AG04450 (cell line): ENCODE measurements at places on chromosomes 6 and 20.

DNA sequence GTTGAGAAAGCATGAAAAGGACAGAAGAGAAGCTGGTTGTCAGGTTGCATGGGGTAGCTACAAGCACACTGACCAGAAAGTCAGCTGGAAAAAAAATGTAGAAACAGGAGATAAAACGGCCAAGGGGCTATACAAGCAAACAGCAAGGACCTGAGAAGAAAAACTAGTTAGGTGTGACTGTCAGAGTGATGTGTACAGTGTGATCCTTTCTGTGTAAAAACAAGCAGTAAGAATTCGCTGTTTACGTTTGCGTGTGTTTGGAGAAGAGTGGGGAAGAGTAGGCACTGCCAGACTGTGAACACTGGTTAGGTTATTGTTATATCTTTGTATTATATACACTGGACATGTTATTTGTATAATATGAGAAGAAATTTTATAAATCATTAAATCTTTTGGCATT is 28.1 kb downstream of the PTPN1 start:
- no peak for DNase-seq

DNA sequence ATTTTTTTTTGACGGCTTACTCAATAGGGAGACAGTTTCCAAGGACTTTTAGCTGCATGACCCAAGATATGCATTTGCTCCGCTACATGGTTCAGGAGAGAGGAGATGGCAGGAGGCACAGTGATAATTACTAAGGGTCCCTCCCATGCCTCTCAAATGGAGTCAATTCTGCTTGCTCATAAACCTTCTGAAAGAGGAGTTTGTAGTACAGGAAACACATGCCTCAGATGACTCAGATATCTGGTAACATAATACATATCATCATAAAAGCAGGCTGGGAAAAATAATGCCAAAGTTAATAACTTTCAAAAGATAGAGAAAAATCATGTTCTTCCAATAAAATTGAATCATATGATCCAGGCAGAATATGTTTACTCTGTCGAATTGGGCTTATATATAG is 97.6 kb upstream of the DEFB112 start:
- DNase-seq, result no peak

DNA sequence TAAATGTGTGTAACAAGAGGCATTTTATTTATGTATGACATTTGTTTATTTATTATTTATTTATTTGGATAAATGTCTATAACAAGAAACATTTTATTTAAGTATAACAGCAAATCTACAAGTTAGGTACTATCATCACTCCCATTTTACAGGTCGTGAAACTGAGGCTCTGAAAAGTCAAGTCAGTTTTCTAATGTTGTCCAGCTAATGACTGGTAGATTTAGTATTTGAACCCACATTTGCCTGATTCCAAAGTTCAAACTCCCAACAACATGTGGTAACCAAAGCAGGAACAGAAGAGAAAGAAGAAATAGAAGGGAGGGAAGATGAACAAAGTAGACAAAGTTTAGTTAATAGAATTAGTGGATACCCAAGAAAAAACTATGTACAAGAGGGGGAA is 32.9 kb downstream of the BCAS1 start:
- no peak for DNase-seq

DNA sequence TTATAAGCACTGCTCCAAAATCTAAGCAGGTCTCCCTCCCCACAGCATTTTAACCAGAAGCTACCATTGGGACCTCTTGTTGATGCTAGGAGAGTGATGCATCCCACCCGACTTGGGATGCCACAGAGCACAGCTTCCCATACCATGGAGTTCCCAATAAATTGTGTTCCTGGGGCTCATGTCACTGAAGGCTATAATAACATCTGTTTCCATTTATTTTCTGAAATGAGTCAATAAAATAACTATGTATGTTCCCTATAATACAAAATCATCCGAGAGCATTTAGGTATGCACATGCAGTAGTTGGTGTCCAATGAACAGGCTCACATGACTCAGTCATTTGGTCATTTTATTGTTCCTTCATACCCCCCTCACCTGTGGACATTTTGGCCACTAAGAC is 204.2 kb downstream of the TBC1D7 start:
- no peak for DNase-seq

- DNase-seq, result no peak
Observed at GRCh38 chr6:89736893-89737292, 82.7 kb downstream of the MDN1 start.

GRCh38 chr6:113457751-113458150 is 399.4 kb upstream of the MARCKS start:
- DNase-seq, result no peak

DNA sequence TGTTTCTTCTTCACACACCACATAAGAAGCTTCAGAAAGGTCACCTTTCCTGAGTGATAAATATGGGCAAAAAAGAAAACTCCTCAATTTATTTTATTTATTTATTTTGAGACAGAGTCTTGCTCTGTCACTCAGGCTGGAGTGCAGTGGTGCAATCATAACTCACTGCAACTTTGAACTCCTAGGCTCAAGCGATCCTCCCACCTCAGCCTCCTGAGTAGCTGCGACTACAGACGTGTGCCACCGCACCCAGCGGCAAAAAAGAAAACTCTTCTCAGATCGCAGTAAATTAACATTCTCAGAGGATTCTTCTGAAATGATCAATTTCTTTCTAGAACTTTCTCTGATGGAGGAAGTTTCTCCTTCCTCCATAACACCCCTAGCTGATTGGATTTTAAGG is 111.2 kb downstream of the TRERF1 start:
- DNase-seq, result no peak
